ENCODE measurements at places on chromosomes 1 and 21.
A peak's percentile ranks its signal among the peaks of the same experiment; 100 is the strongest.

DNA sequence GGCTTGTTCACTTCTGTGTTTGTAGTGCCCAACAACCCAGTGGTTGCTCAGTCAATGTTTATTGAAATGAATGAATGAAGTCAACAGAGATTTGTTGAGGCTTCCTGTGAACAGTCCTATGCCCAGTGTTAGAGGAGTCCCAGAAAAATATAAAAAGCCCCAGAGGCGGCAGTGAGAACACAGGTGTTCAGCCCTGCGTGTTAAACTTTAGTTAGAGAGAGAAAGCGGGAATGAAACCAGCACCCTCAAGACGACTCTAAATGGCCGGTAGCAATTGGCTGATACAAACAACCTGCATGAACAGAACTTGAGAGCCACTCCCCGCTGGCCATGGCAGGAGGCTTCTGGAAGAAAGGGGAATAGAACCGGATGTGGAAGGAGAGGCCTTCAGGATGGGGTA is 22.6 kb downstream of the TMEM51 start:
- H3K4me1 ChIP-seq = no peaks in the 10 kb centered on the region
- no peaks in the 10 kb centered on the region for H3K36me3 ChIP-seq
- no peak overlapping the region for H3K27ac ChIP-seq

DNA sequence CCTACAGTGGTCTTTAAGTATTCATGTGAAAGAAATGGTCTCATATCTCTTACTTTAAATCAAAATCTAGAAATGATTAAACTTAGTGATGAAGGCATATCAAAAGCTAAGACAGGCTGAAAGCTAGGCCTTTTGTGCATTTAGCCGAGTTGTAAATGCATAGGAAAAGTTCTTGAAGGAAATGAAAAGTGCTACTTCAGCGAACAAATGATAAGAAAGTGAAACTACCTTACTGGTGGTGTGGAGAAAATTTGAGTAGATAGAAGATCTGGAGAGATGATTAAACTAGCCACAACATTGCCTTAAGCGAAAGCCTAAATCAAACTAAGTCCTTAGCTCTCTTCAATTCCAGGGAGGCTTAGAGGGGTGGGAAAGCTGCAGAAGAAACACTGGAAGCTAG is 147.6 kb downstream of the DSCAM start:
- H3K4me3 ChIP-seq = no peak overlapping the region
- H3K27me3 ChIP-seq = no peaks in the 10 kb centered on the region
- H3K36me3 ChIP-seq = no peaks in the 10 kb centered on the region
- no peaks in the 10 kb centered on the region for H3K4me1 ChIP-seq
- DNase-seq = no peak
- no peak overlapping the region for H3K27ac ChIP-seq

DNA sequence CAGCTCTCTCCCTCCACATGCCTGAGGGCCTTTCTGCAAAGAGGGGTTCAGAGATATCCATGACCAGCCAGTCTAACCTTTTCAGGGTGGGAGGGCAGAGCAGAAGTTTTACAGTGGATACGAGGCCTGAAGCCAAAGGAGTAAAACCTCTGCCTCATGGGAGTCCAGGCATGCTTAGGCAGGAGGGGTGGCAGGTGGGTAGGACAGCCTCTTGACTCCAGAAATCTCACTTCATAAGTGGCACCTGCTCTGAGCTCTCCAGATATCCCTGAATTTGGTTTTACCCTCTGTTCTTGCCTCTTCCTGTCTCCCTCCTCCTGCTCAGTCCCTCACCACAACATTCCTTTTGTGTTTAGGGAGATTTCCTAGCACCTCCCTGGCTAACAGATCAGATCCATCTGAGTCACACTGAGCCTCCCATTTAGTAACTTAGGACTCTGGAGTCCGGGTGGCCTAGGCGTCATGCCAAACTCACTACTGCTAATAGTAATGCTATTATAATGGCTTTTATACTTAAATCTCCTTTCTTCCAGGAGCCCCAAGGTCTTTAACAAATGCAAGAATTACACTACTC is 201.0 kb downstream of the HS2ST1 start:
- H3K27me3 ChIP-seq = no peaks in the 10 kb centered on the region
- no peak overlapping the region for H3K4me3 ChIP-seq
- no peak overlapping the region for H3K27ac ChIP-seq
- no peaks in the 10 kb centered on the region for H3K36me3 ChIP-seq
- no peaks in the 10 kb centered on the region for H3K4me1 ChIP-seq

- no peak overlapping the region for H3K27ac ChIP-seq
- no peak overlapping the region for H3K4me3 ChIP-seq
- peaks cover 85% of the 10 kb centered on the region for H3K27me3 ChIP-seq
- no peaks in the 10 kb centered on the region for H3K36me3 ChIP-seq
- no peak for DNase-seq
These were observed 118.0 kb upstream of the BARHL2 start for GRCh38 chr1:90834886-90835660.

DNA sequence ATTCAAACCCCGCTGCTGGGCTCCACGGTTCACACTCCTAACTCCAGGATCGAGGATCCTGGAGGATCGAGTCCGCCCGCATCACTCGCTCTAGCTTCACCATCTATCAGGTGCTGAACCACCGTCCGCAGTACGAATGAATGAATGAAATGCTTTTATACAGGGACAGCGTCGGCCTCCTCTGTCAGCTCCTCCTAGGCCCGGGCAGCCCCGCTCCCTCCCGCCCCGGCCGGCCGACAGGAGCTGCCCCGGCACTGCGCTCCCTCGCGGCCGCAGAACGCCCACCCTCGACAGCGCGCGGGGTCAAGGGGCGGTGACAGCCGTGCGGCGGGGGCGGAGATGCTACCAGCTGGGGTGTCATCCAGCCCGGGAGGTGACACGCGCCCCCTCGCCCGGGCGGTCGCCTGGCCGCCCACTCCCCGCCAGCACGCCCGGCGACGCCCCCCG is 520 bp downstream of the ZBTB17 start:
- H3K27me3 ChIP-seq = no peaks in the 10 kb centered on the region
- peak overlapping the region; percentile 91 for H3K4me3 ChIP-seq
- peak; percentile 63 for DNase-seq

- DNase-seq = no peak
- peaks cover 18% of the 10 kb centered on the region for H3K4me1 ChIP-seq
- no peaks in the 10 kb centered on the region for H3K27me3 ChIP-seq
- H3K4me3 ChIP-seq = no peak overlapping the region
These were observed 79.2 kb downstream of the NIBAN1 start for GRCh38 chr1:184895086-184895485.

GRCh38 chr1:240282061-240282830 is 190.6 kb downstream of the FMN2 start:
- DNase-seq = no peak
- H3K4me3 ChIP-seq = no peak overlapping the region
- H3K4me1 ChIP-seq = no peaks in the 10 kb centered on the region

GRCh38 chr21:36695671-36696389 is 3.1 kb upstream of the SIM2 start:
- H3K27ac ChIP-seq = no peak overlapping the region
- H3K27me3 ChIP-seq = peaks cover 79% of the 10 kb centered on the region
- DNase-seq = no peak
- H3K36me3 ChIP-seq = no peaks in the 10 kb centered on the region
- H3K4me3 ChIP-seq = no peak overlapping the region

DNA sequence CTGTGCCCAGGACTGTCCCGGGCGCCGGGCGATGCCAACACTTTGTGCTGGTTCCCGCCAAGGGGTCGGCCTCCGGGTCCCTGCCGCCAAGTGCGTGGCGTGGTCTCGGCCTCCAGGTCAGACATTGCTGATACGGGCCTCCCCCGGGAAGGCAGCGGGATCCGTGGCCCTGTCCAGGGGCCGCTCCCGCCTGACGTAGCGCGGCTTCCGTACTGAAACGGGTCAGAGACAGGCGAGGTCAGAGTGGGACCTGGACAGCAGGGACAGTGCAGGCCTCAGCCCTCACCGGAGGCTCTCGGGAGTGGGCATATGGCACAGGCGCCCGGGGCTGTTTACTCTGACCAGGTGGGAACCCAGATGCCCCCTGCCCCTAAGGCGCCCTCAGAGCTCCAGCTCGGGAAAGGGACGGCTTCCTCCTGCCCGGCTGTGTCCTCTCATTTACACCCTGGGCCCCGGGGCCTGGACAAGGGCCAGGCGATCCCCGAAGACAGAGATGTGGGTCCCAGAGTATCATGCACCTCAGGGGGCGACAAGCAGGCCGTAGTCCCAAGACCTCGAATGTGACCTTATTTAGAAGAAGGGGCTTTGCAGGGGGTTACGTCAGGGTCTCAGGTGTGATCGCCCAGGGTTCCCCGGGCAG is 8.8 kb upstream of the RNF223 start:
- peaks cover 14% of the 10 kb centered on the region for H3K4me1 ChIP-seq
- H3K36me3 ChIP-seq = no peaks in the 10 kb centered on the region
- no peak for DNase-seq
- no peak overlapping the region for H3K27ac ChIP-seq

DNA sequence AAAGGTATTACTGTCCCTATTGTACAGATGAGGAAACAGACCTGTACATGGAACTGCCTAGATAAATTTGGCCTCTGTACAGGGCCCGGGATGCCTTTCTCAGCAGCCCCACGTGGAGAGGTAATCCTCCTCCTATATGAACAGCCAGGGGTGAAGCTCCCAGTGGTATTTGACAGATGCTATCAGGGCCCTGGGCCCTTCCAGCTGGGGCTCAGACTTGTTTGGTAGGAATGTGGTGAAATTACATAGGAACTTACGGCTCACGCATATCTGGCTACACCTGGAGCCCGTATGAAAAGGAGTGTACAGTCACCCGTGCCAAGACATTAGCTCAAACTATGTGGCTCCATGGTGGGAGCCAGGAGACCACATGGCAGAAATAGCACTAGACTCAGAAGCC is 24.8 kb upstream of the TCEA3 start:
- H3K4me1 ChIP-seq = peaks cover 18% of the 10 kb centered on the region
- peaks cover 3% of the 10 kb centered on the region for H3K27me3 ChIP-seq
- H3K36me3 ChIP-seq = no peaks in the 10 kb centered on the region

GRCh38 chr1:34053660-34054059 is 111.4 kb downstream of the CSMD2 start:
- H3K27me3 ChIP-seq = peaks cover 7% of the 10 kb centered on the region
- no peaks in the 10 kb centered on the region for H3K4me1 ChIP-seq
- H3K4me3 ChIP-seq = no peak overlapping the region
- no peaks in the 10 kb centered on the region for H3K36me3 ChIP-seq
- DNase-seq = no peak
- H3K27ac ChIP-seq = no peak overlapping the region

DNA sequence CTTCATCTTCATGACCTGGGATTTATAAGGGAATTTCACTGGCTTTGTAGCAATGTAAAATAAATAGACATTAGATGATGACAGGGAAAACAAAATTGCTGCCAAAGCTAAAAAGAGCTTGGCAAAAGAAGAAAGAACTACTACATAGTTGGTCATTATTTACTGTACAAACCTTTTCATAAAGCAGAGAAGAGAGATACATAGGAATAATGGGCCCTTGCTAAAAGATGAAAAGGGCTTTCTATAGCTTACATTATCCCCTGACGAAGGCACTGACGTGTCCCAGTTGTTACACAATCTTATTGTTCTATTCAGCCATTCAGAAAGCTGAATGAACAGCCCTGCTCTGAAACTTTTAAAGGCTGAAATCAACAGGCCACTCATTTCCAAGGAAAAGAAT is 57.1 kb downstream of the ZC3H11B start:
- no peaks in the 10 kb centered on the region for H3K4me1 ChIP-seq
- H3K4me3 ChIP-seq = no peak overlapping the region
- H3K27me3 ChIP-seq = no peaks in the 10 kb centered on the region
- H3K27ac ChIP-seq = no peak overlapping the region
- DNase-seq = no peak

GRCh38 chr1:204383163-204383904 is 23.6 kb upstream of the PLEKHA6 start:
- H3K36me3 ChIP-seq = no peaks in the 10 kb centered on the region
- H3K4me3 ChIP-seq = no peak overlapping the region
- H3K27ac ChIP-seq = no peak overlapping the region
- peaks cover 6% of the 10 kb centered on the region for H3K27me3 ChIP-seq
- no peak for DNase-seq
- H3K4me1 ChIP-seq = peaks cover 11% of the 10 kb centered on the region

GRCh38 chr1:179080866-179081686 is 794 bp upstream of the TOR3A start:
- peak; percentile 52 for DNase-seq
- H3K27ac ChIP-seq = peak overlapping the region; percentile 68

DNA sequence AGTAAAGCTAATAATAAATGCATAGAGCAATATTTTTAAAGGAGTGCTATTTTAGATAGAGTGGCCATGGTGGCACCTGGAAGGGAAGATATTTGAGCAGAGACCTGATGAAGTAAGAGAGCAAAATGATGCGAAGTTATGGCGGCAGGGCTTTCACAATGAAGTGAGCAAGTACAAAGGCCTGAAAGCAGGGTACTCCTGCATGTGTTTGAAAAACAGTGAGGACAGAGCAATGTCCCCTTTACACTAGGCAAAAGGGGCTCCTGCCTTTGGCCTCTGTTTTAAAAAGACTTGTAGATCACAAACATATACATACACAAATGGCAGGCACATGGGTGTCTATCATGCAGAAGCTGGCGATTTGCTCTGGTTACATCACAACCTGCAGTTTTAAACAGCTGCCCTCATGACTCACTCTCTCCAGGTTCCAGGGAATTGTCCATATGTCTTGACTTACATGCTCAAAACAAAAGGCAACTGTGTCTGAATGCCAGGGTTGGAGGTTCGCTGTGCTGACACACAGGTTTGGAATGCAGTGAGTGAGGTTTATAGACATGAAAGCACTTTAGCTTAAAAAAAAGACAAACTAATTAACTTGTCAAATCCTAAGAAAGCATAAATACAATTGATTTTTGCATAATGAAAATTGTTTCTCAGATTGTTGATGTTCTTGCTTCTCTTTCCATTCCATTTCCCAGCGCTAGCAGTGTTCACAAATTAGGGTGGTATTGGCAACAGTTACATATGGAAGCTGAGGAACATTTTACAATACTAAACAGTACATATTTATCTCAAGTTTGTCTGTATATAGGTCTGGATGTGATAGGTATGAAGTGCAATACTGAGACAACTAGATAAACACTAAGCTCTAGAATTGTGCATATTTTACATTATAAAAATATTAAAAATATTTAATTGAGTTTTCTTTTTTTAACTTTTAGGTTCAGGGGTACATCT is 313.9 kb downstream of the BARHL2 start:
- H3K4me3 ChIP-seq = no peak overlapping the region
- H3K4me1 ChIP-seq = no peaks in the 10 kb centered on the region
- H3K27me3 ChIP-seq = no peaks in the 10 kb centered on the region
- H3K27ac ChIP-seq = no peak overlapping the region

Measured in CD4-positive, alpha-beta T cell (primary cell).